ENCODE measurements at places on chromosomes 2 and 18.

DNA sequence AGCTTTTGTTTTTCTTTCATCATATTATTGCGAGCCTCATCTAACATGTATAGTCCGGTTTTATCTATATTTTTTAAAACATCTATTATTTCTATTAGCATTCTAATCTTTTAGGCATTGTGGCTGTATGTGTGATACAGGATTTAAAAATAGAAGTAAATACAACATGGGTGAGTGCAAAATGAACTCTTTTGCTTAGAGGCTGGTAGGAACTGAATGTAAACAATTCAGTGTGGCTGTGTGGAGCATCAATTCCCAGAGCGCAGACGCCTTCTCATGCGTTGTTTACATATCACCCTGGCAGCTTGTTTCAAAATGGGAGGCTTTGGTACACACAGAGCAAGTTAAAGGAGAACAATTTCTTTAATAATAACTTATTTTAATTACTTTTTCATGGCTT is 836 bp downstream of the DTNA start:
- DNase-seq, result no peak

DNA sequence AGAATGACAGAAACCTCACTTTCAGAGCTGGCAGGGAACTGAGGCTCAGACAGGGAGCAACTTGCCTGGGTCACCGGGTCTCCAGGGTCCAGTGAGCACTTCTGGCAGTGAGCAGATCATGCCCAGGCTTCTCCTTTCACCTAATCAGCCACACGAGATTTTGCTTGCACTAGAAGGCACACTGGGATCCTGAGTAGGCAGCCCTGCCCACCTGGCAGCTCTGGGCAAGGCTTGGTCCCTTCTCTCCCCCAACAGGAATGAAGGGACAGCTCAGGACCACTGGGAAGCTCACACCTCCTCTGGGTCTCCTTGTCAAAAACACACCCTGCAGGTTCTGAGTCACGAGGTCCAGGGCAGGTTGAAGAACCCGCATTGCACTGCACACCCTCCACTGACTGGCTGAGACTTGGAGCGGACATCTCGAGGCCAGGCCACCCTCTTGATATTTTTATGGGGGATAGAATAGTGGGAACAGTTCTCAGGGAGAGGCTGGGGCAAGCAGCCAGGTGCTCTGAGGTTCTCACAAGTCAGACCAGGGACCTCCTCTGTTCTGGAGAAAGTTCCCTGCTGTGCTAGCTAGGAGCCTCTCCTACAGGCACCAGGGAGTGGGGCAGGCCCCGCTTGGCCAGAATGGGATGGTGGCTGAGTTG is 5.7 kb downstream of the MAL start:
- no peak for DNase-seq

DNA sequence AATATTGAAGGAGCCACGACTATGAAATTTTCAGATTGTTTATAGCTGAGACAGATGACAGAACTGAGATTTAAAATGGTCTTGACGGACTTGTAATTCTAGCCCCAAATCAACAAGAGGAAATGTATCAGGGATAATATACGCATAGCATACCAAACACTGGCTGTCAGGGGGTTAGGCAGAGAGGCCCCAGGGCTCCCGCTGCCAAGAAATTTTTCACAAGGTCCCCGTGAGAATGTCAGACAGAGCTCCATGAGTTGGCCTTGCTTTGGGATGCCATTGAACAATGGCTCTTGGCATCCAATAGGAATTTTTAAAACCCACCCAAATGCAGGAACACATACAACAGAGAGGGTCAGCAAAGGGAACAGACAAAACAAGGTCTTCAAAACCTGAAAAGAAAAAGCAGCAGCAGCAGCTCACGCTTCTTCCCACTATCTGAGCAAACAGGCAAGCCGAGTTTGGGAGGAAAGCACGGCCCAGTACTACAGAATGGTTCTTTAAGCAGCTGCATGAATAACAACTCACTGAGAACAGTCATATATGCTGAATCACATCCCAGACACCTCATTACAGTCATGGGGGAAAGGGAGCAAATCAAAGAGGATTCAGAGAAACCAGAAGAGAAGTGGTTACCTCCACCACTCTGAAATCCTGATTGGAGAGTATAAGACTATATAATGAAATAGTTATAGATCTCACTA is 445.6 kb downstream of the RND3 start:
- no peak for DNase-seq

GRCh38 chr2:159146996-159147666 is 139.4 kb downstream of the WDSUB1 start:
- DNase-seq, result no peak

DNA sequence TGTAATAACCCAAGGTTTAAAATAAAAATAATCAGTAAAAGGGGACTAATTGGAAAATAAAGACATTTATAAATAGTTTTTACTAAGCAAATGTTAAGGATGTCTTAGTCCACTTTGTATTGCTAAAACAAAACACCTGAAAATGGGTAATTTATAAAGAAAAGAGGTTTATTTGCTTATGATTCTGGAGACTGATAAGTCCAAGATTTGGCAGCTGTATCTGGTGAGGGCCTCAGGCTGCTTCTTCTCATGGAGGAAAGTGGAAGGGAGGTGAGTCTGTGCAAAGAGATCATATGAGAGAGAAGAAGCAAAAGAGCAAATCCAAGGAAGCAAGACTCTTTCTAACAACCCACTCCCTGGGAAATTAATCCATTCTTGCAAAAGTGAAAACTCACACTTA is 299.5 kb downstream of the DSC3 start:
- no peak for DNase-seq

DNA sequence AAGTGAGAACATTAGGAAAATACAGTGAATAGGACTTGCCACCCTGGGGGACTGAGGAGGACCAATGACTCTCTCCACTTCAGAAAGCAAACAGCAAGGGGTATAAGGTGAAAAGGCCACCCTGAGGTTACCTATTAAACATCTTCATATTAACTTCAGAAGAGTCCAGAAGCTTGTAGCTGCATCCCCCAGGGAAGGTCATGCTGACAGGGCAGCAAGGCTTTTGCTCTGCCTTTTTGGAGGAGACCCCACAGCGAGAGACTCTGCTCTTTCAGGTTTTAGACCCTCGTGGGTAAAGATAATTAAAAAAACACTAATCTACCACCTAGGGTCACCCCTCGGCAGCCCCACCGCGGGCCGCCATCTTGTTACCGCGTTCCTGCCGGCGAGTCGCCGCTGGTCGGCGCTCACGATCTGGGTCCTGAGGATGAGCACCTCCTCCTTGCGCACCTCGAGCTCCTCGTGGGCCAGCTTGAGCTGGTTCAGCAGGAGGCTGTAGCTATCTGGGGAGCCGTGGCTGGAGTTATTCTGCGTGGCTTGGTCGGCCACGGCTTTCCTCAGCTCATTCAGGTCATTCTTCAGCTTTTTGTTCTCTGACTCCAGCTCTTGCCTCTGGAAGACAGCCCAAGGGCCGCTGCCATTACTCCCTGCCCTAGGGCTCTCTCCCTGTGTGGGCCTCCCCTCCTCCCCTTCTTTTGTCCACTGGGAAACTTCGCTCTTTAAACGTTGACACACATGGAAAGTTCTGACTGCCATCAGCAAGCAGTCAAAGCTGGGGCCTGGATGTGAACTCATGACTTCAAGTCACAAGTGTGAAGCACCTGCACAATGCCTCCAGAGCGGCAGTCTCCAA is 50.7 kb upstream of the ACAA2 start:
- DNase-seq, result no peak

- no peak for DNase-seq
These were observed 510.8 kb downstream of the TRIB2 start for GRCh38 chr2:13227578-13227977.

- no peak for DNase-seq
These were observed 265.1 kb downstream of the NOL4 start for GRCh38 chr18:33959609-33960008.

DNA sequence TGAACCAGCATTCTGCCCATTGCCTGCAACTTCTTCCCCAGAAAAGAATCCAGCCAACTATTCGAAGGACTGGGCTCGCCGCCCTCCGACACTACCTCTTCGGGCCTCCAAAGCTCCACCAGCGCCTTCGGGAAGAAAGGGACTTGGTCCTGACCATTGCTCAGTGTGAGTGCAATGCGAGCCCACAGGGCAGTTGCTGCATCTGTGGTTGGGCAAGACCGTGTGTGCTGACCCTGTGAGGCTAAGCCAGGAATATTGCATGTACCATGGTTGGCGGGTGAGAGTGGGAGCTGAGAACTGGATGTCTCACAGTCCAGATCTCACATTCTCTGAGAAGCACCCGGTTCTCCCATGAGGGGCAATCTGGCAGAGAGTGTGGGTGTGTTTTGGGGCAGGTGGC is 16.5 kb downstream of the ELMOD3 start:
- DNase-seq, result no peak

GRCh38 chr2:134988994-134989605 is 58.1 kb downstream of the MAP3K19 start:
- DNase-seq, result peak; percentile 9

GRCh38 chr2:26503231-26503880 is 25.4 kb upstream of the OTOF start:
- DNase-seq, result peak; percentile 24

DNA sequence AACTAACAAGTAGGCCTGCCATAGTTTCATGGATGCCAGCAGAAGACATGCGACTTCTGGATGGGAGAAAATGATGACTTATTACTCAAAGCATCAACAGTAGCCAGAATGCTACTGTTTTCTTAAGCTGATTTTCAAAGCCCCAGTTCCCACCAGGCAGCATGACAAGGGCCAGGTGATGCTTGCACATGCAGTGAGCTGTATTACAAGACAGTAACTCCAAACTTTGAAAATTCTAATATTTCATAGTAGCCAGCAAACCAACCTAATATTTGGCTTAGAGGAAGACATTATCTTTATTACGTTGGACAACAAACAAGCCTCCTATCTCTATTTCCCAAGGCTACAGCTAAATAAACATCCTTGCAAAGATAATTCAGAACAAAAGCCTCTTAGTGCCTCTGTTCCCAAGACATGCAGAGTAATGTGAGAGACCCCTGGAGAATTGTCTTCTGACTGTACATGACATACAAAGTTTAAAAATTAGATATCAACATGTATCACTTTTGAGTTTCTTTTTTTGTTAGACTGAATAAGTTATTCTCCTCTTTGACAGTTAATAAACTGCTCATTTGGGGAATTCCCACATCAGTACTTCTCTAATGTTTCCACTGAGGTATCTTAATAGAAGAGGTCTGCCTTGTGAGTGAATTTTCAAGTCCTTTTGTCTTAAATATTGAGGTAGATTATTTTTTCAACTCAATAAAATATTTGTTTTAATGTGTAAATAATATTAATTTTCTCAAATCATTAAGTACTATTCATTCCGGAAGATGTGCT is 367.6 kb upstream of the CWC22 start:
- no peak for DNase-seq

DNA sequence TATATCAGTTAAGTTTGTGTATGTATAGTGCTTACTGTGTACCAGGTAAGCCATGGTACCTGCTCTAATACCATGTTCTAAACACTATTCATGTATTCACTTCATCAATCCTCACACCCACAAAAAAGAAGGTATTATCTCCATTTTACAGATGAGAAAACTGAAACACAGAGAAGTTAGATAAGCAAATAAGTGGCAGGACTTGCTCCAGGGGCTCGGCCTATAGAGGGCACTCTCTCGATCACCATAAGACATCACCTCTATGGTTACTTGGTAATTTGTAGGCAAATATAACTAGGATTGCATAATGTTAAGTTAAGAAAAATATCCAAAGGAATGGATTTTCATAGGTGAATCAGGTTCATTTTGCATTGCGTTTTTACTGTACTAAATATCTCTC is 118.1 kb upstream of the FN1 start:
- peak; percentile 39 for DNase-seq

GRCh38 chr2:41141146-41141791 is 689.4 kb upstream of the SLC8A1 start:
- DNase-seq, result no peak

- no peak for DNase-seq
These were observed 59.1 kb downstream of the MRPL33 start for GRCh38 chr2:27830656-27831055.

- DNase-seq, result no peak
These were observed 113.0 kb downstream of the MEIS1 start for GRCh38 chr2:66547887-66548286.

GRCh38 chr2:145777297-145777696 is 1257.4 kb upstream of the ZEB2 start:
- DNase-seq, result no peak

DNA sequence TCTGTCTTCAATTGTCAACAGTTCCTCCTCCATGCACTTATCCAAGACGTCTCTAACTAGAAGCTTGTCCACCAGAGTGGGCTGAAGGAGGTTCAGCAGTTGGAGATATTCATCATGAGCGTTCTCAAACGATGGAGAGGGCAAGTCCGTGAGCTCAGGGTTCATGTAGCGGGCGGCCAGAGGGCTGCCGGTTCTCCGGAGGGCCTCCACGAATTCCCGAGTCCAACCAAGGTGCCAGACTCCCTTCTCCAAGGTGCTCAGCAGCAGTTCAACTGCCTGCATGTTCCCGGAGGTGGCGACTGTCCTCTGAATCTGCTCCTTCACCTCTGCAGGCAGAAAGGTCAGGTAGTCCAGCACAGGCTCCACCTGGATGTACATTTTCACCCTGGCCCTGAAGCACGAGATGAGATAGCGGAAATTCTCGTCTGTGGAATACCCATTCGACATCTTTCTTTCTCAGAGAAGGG is 590 bp downstream of the IFIH1 start:
- DNase-seq, result peak; percentile 38

- no peak for DNase-seq
These were observed 33.5 kb upstream of the SPRED2 start for GRCh38 chr2:65465857-65466256.

- DNase-seq, result no peak
These were observed 209.2 kb upstream of the SMAD2 start for GRCh38 chr18:48139431-48140347.

DNA sequence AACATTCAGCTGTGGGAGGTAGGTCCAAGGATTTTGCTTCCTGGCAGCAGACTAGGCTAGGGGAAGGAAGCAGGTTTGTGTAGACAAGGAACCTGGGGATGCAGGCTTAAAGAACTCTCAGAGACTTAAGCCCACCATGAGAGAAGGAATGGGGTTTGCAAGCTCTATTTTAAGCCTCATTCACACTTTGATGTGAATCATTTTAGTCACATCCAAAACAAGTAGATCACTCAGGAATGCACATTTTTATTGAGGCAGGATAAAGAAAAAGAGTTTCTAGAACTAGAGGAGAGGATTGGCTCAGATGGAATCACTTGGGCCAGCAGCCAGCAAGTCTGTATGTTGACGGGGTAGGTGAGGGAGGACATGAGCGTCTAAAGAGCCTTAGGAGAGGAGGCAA is 3.3 kb upstream of the NAPG start:
- DNase-seq, result no peak

- DNase-seq, result no peak
These were observed 90.1 kb downstream of the TCF4 start for GRCh38 chr18:55497825-55498403.

GRCh38 chr2:61585383-61585782 is 47.2 kb upstream of the XPO1 start:
- peak; percentile 65 for DNase-seq

DNA sequence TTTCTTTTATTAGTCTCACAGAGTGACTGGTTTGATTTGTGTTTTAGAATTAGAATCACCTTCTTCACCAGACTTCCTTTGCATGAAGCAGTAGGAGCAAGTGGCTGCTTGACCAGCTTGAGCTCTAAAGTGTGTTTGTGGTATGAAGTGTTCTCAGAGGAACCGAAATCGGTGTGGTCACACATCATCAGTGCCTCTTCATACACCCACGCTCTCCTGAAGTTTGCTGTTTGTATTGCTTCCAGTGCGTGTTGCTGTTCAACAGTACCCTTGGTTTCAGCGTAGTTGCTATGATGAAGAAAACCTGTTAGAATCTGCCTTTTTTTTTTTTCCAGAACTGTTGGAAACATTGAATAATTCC is 77.9 kb downstream of the LIMS1 start:
- peak; percentile 97 for DNase-seq
